Stimulated activated CD4-positive, alpha-beta T cell treated with anti-CD3 and anti-CD28 coated beads, Interleukin-12 subunit alpha, Interleukin-12 subunit beta, amount 100 ng/mL, for 4 hours (primary cell): ENCODE measurements at places on chromosomes 3 and 15.

- DNase-seq = no peak
Observed at GRCh38 chr3:178562947-178563232, 26.7 kb downstream of the KCNMB2 start.

DNA sequence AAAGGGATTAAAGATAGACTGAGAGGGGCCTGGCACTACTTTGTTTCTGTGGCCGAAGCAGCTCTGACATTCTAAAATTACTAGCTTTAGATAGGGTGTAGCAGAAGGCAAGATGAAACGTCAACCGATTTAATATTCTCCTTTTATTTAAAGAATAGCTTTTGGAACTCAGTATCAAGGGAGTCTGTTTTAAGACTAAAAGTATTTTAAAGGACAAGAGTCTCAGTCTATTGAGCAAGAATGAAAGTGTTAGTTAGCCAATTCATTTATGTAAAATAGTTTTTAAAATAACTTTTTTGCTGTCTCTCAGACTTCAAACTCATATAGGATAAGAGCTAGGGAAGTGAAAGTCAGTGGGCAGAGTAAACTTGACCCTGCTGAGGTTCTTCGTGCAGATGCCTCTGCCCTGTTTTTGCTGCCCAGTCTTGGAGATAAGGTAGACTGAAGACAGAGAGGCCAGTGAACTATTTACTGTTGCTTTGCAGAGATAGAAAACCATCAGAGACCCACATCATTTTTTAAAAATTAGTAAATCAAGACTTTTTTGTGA, 1090.9 kb downstream of the ROBO2 start:
- no peak for DNase-seq

GRCh38 chr3:107858876-107859275, 232.0 kb downstream of the CD47 start:
- no peak for DNase-seq

- DNase-seq = no peak
Observed at GRCh38 chr3:39000008-39000450, 51.7 kb downstream of the SCN11A start.

GRCh38 chr15:92226020-92226612, 167.6 kb upstream of the ST8SIA2 start:
- DNase-seq = no peak

DNA sequence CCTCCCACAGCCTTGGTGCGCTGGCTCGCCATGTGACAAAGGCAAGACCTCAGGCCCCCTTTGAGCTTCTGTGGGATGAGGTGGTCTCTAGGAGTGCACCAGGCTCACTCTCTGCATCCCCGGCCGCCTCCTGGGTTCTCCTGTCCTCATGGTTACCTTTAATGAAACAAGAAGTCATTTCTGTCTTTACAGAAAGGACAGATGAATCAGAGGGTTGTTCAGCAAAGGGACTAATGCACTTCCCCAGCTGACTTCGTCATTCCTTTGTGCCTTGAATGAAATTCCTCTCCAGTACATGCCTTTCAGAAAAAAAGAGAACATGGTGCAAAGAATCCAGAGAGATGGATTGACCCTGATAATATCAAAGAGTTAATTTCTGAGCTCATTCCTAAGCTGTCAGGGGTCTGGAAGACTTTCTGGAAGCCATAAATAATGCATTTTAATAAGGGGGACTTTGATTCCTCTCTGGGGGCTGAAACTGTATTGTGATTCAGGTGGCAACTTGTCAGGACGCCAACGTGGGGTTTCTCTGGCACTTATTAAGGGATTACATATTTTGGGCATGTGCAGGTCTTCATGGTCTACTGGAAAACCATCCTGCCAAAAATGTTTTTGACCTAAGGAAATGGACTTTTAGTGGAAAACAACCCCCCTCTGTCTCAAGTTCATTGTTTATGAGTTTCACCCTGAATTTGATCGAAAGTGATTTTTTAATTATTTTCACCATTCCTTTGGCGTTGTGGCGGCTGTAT, 122.7 kb downstream of the FBLN2 start:
- no peak for DNase-seq

GRCh38 chr3:45746165-45746776, 50.1 kb downstream of the SLC6A20 start:
- DNase-seq = no peak

GRCh38 chr15:43775411-43775965, 1.3 kb downstream of the ELL3 start:
- no peak for DNase-seq

DNA sequence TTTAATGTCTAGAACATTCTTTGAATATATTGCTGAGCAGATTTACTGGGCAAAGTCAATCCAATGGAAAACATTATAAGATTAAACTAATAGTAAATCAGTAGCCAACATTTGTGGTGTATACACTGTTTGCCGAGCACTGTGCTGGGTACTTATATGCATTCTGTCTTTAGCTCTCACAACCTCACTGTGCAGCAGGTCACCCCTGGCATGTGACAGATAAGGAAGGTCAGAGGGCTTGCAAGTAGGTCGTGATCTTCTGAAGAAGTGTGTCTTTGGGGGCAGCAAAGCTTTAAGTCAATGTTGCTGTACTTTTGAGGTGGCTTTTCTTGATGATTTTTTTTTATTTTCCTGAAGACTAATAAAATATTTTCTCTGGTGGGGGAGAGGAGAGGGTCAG, 62.2 kb downstream of the TCAIM start:
- no peak for DNase-seq

GRCh38 chr3:126911162-126912026, 71.5 kb upstream of the PLXNA1 start:
- DNase-seq = peak; percentile 10

- DNase-seq = no peak
Observed at GRCh38 chr3:196159952-196160804, 51.0 kb downstream of the ZDHHC19 start.

DNA sequence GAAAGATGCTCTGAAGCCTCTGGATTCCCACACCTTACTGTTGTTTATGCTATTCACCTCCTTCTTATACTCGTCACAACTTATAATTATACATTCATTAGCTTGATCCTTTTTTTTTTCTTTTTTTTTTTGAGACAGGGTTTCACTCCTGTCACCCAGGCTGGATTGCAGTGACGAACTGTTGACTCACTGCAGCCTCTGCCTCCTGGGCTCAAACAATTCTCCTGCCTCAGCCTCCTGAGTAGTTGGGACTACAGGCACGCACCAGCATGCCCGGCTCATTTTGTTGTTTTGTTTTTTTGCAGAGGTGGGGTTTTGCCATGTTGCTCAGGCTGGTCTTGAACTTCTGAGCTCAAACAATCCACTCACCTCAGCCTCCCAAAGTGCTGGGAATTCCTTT, 143.6 kb downstream of the PLCL2 start:
- no peak for DNase-seq

DNA sequence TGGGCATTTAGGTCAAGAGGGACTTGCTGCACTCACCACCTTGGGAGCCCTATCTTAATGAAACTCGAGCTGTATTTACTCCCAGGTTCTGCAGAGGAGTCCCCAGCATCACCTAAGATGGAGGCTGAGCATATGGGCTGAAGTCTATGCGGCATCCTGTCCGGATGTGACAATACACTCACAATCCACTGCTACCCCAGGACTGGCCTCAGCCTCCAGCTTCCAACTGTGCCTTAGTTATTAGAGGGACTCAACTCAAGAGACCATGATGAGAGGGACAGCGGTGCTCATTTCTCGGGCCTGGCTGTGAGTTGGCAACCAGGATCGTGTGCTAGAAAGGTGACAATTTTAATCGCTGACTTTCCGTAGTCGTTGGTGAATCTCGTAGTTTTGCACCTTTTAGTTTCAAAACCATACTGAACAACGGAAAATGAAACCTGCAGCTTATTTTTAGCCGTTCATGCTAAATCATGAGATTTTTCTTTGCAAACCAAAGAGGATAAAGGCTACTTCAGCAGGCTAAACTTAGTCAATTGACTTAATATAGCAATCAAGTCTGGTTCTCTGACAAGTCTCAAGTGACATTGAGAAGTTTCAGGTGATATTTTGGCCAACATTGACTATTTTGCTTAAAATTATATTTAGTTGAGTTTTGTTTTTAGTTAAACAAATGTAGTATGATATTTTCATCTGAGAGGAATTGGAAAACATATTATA, 11.1 kb downstream of the ZBTB38 start:
- no peak for DNase-seq

- no peak for DNase-seq
Observed at GRCh38 chr15:68314563-68314962, 37.0 kb downstream of the FEM1B start.

GRCh38 chr15:33852570-33852969, 115.7 kb upstream of the CHRM5 start:
- DNase-seq = no peak

DNA sequence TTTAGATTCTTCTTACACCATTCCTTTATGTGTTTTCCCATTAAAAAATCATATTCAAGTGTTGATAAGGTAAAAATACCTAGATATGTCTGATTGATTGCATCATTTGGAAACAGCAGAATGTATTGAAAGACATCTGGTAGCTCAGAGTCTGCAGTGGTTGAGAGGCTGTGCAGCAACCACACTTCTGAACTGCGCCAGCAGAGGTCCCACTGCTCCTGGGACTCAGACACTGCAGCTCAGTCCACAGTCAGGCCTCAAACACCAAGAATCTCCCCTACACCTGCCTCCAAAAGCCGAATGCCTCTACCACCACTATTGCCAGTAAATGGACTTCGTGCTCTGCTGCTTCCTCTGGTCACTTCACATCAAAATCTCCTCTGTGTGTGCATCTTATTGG, 176.9 kb upstream of the LMCD1 start:
- peak; percentile 18 for DNase-seq

DNA sequence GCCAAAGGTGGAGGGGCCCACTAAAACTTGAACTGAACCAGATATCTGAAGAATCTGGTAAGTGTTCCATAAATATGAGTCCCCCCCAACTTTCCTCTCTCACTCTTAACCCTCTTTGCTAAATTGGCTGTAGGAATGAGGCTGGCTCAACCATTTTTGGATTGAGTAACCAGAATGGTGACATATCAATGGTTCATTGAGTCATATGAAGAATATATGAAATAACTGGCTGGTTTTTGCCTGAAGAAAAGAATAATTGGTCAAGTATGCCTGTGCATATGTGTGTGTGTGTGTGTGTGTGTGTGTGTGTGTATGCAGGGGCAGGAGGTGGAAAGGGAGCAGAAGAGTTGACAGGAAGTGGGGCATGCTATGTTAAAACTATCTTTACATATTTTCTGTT, 472.9 kb upstream of the THBS1 start:
- DNase-seq = no peak

GRCh38 chr15:70017801-70018200, 79.9 kb downstream of the TLE3 start:
- DNase-seq = no peak

DNA sequence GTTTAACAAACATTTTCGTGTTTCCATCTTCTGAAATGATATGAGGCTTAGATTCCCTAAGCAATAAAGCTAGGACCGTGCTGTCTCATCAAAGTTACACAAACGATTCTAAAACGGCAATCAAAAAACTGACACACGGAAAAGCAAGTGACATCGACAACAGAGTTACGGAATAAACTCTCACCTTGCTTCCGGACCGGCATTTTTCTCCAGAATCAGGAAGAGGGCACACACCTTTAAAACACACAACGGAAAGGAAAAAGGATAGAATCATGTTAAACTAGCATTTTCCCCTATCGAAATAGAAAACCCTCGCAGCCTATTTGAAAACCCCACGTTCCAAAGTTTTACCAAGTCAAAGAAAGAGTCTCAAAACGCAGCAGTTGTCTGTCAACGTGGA, 1.4 kb downstream of the DLG1 start:
- no peak for DNase-seq

GRCh38 chr3:190618330-190619030, 104.6 kb downstream of the IL1RAP start:
- no peak for DNase-seq

GRCh38 chr3:2915826-2916225, 194.3 kb downstream of the IL5RA start:
- DNase-seq = no peak

DNA sequence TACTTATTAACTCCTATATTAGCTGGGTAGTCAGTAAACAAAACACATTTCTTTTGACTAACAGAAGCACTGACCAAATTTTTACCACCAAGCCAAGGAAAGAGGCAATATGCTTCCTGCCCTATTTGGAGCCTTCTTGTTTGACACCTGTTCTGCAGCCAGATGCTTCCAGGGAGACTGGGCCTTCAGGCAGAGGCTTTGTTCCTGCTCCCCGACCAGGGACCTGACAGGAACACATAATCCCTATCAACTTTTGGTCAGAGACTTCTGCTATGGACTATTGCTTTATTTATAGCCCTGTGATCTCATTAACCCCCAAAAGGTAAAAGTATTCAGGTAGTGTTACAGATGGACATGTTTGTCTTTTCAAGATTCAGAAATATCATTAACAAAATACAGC, 541.3 kb downstream of the NTRK3 start:
- DNase-seq = no peak

GRCh38 chr3:27221264-27221932, 147.8 kb downstream of the NEK10 start:
- no peak for DNase-seq

GRCh38 chr3:178086144-178086825, 450.0 kb upstream of the KCNMB2 start:
- DNase-seq = no peak

DNA sequence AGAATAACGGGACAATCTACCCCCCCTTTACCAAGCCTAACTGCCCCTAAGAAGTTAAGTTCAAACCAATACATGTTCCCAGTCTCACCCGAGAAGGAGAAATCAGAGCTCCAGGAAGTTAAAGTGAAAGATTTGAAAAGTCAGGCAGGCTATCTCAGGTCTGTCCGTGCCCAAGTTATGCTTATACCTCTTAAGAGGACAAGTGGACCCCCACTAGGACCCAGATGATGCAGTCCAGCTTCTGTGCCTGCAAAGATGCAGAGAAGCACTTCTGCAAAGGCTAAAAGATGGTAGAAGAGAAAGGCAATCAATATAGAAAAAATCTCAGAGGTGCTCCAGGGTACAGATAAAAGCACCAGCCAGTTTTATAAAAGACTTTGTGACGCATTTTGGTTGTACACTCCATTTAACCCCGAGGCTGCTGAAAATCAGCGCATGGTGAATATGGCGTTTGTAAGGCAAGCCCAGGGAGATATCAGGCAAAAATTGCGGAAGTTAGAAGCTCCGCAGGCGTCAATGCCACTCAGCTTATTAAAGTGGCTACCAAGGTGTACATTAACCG, 9.8 kb upstream of the SLC9C1 start:
- DNase-seq = no peak

GRCh38 chr3:94626573-94626972, 563.7 kb downstream of the NSUN3 start:
- DNase-seq = no peak

- DNase-seq = no peak
Observed at GRCh38 chr3:126496894-126497850, 20.4 kb downstream of the UROC1 start.
